ENCODE measurements at places on chromosomes 2 and 18.

GRCh38 chr2:143717053-143717452 is 587.8 kb downstream of the ARHGAP15 start:
- no peak for DNase-seq

DNA sequence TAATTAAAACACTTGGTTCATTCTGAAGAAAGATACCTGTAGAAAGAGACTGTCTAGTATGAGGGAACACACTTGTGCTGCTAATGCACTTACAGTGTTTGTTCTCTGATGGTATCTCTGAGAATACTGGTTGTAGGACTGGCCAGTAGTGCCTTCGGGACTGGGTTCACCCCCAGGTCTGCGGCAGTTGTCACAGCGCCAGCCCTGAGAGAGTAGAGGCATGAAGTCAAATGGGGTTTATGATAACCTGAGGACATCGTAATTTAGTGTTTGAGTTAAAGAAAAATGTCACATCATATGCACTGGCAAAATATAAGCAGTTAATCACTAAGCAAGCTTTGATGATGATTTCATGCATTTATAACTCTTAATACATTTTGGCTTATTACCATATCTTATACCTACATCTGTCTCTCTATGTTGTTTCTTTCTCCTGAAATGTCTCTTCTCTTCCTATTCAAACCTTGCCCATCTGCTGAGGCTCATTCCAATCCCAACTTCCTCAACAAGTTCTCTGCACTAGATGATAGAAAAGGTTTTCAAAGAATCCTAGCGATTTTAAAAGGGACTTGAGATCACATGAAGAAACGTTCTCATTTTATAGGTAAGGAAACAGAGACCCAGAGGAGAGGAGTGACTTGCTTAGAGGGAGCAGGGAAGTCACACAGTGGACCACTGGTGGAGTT is 50.2 kb downstream of the ATIC start:
- DNase-seq, result no peak

GRCh38 chr2:104818264-104818663 is 35.7 kb upstream of the POU3F3 start:
- DNase-seq, result no peak

DNA sequence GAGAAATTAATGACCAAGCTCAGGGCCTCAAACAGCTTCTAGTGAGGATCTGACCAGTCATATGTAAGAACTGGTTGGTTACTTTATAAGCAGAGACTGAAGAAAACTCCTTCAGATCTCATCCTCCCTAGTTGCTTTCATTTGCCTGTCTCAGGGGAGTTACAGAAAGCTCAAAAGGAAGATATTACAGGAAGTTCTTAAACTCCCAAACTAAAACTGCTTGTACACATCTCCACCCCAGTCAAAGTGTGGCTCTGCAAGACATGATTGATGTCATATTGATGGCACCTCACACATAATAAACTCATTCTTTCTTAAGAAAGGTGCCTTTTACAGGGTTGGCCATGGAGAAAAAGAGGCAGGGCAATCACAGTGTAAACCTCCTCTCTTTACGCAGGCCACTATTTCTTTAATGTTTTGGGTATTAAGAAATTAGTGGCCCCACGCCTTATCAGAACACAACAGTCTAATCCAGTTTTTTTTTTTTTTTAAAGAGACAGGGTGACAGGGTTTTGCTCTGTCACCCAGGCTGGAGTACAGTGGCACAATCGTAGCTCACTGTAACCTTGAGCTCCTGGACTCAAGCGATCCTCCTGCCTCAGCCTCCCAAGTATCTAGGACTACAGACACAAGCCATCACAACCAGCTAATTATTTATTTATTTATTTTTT is 62.6 kb upstream of the STK17B start:
- no peak for DNase-seq

DNA sequence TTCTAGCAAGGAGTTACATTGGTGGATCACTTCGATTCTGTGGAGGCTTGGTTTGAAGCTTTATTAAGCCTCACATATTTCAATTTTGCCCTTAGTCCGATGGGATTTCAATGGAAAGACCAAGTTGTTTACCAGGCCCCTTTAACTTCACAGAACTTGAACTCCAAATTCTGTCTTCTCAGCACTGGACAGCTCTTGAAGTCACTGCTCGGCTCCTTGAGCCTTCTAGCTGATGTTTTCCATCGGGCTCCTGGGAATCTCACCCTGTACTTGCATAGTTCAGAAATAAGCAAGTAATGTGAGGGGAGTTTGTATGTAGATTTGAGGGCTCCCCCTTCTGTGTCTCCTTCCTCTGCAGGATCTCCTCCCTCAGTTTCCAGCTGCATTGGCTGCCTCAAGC is 15.1 kb downstream of the OXER1 start:
- no peak for DNase-seq

GRCh38 chr2:100527440-100528015 is 35.3 kb upstream of the PDCL3 start:
- no peak for DNase-seq

GRCh38 chr18:25446972-25447371 is 95.0 kb upstream of the ZNF521 start:
- no peak for DNase-seq

DNA sequence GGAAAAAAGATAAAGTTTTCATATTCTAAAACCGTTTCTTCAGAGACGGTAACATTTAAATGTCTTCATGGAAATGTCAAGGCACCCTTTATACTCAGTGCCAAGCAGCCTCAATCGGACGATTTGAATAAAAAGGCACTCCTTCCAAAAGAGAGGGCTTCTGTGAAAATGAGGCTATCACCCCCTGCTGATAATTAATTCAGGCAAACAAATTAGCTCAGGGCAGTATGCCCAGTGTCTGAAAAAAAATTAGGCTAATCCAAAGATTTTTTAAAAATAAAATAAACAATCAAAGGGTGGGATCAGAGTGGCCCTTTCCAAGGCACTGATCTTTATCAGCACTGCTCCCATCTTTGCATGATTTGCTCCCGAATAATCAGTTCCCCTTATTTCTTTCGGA is 151.0 kb upstream of the PID1 start:
- DNase-seq, result no peak

DNA sequence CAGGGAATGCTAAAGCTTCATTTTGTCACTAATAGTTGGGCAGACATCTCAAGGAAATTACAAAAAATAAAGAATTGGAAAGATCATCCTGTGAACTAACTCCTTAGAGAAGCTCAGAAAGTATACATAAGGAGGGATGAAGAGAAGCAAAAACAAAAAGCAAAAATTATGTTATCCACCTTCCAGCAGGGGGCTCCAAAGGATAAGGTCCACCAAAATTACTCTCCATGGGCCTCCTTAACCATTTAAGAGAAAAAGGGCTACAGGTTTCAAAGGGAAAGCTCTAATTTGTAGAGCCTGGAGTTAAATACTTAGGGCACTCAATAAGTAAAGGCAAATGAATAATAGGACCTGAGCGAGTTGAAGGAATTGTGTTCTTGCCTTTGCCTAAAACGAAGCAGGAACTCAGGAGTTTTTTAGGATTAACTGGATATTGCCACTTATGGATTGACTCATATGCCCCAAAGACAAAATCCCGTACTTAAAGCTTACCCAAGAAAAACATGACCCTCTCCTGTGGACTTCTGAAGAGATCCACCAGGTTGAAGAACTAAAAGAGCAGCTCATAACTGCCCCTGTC is 1167.9 kb downstream of the DSC3 start:
- DNase-seq, result no peak

DNA sequence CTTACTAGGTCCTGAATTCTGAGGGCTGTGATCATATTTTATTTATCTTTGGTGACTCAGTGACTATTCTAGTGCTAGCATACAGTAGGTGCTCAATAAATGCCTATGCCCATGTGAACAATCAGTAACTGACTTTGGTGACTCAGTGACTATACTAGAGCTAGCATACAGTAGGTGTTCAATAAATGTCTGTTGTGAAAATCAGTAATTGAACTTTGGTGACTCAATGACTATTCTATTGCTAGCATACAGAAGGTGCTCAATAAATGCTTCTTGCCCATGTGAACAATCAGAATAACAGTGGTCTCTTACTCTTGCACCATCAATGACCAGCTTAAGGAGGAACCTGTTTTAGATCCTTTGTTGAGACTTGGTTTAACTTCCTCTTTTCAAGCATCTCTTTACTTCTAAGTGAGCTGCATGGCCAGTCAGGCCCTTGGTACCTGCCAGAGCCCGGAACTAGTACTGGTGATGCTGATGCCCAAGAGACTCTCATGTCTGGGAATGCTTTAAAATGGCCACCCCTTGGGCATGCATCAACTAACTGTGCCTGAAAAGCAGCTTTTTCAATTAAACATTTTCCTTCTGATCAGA is 214.9 kb upstream of the SPRED2 start:
- DNase-seq, result no peak

DNA sequence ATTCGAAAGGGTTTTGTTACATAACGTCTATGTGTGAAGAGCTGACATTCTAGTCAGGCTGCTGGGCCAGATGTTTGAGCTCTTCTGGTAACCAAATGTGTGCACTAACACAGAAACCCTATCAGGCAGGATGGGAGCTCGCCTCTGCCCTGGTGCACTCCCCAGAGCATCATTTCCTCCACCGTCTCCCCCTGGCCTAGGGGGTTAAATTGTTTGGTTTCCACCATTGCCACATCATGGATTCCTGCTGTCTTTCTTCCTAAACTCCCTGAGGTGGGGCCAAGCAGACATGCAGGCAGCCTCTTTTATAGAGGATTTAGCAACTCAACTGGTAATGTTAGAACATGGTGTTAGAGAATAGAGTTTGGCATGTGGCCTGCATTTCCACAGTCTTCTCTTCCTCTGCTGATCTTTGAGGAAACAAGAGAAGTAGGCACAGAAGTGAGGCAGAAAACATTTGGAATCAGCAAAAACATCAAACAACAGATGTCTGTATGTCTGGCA is 87.3 kb downstream of the ANTXR1 start:
- DNase-seq, result no peak

DNA sequence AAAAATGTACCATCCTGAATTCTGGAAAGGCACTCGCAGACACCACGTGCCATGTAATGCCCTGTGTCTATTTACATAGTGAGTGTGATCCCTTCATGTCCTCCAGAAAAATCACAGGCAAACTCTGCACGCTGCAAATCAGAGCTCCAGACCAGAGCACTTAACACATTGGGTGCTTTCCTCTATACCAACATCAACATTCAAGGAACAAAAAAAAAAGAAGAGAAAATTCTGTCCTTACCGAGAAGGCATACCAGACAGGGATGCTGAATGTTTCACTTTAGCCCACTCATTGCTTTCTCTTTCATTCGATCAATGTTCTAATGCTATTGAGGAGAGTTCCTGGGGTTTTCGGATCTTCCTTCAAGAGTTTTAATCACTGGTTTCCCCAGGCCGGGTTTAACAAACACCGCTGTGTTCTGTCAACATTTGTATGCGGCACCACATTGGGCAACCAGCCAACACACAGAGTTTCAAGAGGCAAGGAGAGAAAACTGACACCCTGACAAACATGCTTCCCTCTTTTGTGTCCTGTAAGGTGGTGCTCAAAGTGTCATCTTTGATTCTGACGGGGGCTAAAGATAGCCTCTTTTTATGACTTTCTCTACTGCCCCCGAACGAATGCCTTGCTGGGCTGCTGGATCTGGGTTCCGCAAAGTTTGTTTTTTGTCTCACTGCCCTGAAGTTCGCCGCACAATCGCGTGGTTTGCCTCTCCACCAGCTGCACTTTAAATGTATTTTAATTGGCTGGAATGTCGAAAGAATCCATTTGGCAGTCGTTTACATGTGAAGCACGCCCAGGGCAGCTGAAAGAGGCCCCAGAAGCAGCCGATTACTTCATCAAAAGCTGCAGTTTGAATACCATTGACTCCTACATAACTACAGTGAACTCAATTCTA is 106.4 kb upstream of the NCKAP5 start:
- peak; percentile 47 for DNase-seq

GRCh38 chr18:79952456-79952995 is 1.1 kb upstream of the SLC66A2 start:
- DNase-seq, result peak; percentile 35

DNA sequence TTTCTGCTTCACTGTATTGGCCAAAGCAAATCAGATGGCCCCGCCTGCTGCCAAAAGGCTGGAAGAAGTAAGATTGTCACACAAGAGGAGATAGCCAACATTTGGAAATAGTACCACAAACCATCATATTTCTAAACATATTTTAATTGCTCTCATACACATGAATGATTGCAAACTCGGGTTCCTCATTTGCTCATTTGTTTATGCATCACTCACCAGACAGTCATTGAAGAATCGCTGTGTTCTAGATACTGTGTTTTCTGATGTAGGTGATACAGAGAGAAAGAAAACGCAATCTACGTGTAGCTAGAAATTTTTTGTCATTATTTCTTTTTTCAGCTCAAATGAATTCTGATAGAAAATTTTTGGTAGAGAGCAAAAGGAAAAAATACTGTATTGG is 1103.4 kb downstream of the TSN start:
- no peak for DNase-seq

DNA sequence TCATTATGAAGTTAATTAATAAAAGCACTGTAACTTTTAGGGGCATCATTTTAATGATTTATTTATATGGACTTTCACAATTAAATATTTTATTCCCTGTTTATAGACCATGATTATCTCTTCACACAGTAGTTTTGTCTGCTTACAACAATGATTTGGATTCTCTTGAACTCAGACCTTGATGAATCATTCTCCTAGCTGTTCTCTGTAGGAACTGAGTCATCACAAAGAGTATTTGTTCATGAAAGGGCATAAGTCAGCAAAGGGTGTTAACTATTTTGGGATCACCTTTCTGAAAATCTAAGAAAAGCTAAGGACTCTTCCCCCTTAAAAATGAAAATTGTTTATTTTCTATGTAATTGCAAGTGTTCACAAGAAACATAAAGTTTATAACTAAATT is 461.1 kb upstream of the UBE2E3 start:
- DNase-seq, result no peak

- no peak for DNase-seq
Measured at GRCh38 chr2:172273910-172274571, 153.3 kb upstream of the ITGA6 start.

DNA sequence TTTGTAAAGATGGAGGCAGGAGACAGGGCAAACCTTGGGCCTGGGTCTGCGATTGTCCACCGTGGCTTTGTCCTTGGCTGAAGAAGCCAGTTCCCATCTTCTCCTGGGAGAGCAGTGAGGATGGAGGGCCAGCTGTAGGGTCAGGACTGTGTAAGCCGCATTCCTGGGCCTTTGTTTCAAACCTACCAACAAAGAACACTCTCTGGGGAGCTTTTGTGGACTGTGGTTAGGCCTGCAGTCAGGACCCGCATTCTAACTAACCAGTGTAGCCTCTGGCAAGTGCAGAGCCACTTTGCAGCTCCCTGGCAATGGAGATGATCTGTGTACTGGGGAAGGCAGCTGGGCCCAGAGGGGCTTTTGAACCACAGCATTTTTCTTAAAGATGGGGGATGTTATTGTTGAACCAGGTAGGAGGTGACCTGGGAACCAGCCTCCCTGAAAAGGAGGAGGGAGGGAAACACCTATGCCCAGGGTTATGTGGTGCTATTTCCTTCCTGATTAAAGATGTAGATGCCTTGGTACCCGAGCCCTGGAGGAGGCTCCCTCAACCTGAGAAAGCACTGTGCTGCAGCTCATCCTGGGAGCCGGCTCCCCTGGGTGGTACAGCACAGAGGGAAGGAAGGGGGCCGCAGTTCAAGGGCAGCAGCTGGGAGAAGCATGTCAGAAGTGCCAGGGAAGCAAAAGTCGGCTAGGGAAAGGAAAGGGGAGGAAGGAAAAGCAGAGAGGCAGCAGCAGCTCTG is 12.7 kb upstream of the SMAD4 start:
- no peak for DNase-seq

- no peak for DNase-seq
Measured at GRCh38 chr18:40437517-40437916, 1517.5 kb upstream of the PIK3C3 start.

Data from liver (tissue), 10 donors.